ENCODE measurements at places on chromosomes 5 and 9.
A peak's percentile ranks its signal among the peaks of the same experiment; 100 is the strongest.

GRCh38 chr5:6950860-6951259 is 237.6 kb downstream of the TENT4A start:
- no peak for DNase-seq

- no peak for DNase-seq
These were observed 76.7 kb downstream of the PLCXD3 start for GRCh38 chr5:41433552-41434181.

DNA sequence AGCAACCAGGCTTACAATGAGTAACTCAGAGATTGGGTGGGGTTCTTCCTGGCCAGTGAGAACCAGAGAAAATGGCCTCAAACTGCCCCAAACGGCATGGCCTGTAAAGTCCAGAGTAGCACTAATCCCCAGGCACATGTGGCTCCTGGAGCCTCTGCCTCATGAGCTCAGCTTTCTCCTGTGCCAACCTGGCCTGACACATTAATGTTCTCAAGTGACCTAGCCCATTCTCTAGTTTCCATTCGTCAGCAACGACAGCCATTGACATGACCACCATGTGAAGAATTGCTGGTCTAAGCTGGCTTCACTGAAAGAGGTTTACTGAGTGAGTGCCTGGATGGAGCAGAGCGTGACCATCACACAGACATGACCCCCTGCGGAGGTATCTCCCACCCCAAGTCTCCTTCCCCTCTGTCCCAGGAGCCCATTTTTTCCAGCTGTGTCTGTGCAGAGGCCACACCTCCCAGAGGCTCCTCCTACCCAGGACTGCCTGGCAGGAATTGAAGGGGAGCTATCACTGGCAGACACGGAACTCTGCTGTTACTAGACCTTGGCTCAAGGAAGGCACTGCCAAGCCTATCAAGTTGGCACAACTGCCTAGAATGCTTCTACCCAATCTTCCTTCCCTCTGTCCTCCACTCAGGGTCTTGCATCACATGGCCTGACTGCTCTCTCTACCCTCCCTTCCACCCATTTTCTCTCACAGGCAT is 59.0 kb upstream of the BOD1 start:
- DNase-seq = no peak

- no peak for DNase-seq
These were observed 383.2 kb upstream of the SGCD start for GRCh38 chr5:155943516-155944407.

DNA sequence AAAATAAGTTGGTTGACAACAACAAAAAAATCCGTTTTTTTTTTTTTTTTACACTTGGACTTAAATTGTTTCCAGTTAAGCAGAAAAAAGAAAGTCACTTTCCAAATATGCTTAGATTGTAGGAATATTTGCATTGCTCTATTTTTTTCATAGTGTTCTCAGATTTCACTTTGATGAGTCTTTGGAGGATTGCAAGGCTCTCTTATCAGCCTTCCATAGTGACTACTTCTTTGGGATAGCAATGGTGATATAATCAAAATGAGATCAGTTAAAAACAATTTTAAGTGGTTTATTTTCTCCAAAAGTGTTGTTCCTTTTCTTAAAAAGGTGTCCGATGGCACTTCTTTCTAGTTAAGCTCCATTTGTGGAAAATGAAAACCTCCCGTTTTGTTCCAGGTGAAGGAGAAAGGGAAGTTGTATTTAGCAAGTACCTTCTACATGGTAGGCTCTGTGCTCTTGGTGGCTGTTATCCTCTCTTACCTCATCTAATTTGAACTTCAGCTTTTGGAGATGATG is 3.9 kb downstream of the RASGRF2 start:
- no peak for DNase-seq

GRCh38 chr5:163502521-163502920 is 2.9 kb upstream of the MAT2B start:
- DNase-seq = no peak

- no peak for DNase-seq
These were observed 42.3 kb downstream of the MACROH2A1 start for GRCh38 chr5:135356522-135357318.

DNA sequence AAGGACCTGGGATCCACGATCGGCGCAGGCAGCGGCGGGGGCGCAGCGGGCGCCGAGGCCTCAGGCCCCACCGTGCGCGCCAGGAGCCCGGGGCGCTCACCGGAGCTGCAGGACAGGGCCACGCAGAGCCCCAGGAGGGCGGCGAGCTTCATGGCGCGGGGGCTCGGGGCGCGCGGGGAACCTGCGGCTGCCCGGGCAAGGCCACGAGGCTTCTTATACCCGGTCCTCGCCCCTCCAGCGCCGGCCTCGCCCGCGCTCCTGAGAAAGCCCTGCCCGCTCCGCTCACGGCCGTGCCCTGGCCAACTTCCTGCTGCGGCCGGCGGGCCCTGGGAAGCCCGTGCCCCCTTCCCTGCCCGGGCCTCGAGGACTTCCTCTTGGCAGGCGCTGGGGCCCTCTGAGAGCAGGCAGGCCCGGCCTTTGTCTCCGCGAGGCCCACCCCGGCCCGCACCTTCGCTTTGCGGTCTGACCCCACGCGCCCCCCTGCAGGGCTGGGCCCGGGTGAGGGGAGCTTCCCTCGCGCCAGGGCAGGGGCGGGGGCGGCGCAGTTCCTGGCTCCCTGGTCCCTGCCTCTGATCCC is at the start of gene SCGB3A1:
SCGB3A1 (minus strand) TSS at position 189 of the 577 bp plus-strand sequence; CDS start at position 152, 37 bp downstream.
- DNase-seq = no peak

DNA sequence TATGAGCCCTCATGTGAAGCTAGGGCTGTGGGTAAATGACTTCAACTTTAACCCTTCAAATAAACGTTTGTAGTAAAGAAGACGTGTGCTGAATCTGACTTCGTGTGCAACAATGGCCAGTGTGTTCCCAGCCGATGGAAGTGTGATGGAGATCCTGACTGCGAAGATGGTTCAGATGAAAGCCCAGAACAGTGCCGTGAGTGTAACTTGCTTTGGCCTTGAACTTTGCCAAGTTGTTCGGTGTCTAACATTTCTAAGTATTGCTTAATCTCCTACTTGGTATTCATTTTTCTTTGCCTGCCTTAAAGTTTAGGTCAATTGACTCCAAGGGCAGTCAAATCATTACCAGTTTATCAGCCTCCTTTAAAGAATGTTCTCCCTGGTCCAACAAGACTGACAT is 18.2 kb downstream of the VLDLR start:
- no peak for DNase-seq

GRCh38 chr9:129401623-129402370 is 219.1 kb downstream of the C9orf50 start:
- no peak for DNase-seq

- no peak for DNase-seq
These were observed 311.9 kb upstream of the ACO1 start for GRCh38 chr9:32072570-32072969.

DNA sequence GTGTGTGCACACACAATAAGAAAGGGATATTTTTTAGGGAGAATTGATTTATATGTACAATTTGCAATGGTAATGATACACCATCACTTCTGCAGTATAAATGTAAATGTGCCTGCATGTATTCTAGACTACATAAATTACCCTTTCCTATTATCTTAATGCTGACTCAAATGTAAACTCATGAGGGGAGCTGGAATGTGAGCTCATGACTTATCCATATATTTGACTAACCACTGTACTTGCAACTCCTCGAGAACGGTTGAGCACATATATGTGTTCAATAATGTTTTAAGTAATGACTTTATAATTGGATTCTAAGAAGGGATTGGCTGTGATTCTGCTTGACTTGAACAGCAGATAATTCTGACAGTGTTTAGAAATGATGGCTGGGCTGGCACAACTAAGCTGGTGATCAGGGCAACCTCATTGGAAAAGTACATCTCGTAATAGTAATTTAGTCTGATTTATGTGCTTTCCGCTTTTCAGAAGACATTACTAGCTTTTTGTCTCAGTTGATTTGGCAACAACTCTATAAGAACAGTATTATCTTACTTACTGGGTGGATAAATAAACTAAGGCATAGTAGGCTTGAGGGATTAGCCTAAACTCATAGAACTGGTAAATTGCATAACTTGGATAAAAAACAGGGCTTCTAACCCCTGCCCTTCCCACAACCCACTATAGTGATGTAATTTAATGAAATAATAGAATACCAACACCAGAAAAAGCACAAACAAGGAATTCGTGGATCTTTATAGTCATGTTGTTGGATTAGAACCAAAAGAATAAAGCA is 130.2 kb upstream of the SPEF2 start:
- no peak for DNase-seq

- DNase-seq = peak; percentile 75
These were observed at the start of gene RABEPK for GRCh38 chr9:125200216-125201047. Gene RABEPK, plus strand, starts transcription at chr9:125200542. Its CDS starts 2,472 bp downstream, at chr9:125203014.

DNA sequence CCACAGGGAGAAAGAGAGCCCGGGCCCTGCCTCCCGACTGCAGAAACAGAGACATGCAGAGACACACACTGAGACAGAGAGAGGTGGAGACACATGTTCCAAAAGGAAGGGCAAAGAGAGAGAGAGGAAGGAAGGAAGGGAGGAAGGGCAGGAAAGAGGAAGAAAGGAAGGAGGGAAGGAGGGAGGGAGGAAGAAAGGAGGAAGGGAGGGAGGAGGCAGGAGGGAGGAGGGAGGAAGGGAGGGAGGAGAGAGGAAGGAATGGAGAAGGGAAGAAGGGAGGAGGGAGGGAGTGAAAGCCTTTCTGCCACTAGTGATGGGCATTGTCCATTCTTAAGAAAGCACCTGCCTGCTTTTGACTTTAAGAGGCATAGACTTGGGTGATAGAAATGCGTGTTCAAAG is 31.8 kb upstream of the FIBCD1 start:
- DNase-seq = no peak

DNA sequence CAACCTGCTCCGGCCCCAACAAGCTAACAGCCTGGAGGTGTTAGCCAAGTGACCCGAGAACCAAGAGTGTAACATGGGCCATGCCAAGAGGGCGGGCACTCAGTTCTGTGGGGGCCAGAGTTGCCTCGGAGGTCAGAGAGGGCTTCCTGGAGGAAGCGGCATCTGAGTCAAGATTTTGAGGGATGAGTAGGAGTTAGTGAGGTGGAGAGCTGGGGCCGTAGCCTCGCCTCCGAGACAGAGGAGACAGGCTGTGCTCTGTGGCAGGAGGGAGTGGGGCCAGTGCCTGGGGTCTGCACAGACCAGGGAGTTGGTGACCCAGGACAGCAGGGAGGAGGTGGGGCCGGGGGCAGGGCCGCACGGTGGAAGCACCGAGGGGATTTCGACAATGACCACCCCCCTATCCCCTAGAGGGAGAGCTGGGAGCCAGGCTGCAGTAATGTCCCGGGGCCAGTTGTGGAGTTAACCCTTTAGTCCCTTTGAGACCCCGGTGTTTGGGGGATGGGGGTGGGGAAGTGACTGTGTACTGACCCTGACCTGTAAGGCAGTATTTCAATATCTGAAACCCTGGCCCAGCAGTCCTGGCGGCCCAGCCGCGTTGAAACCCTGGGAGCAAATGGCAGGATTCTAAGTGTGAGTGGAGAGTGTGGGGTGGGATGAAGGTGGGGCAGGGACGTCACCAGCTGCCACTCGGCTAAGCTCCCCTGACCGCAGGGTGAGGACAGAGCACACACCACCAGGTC is 148.7 kb upstream of the COL5A1 start:
- no peak for DNase-seq

DNA sequence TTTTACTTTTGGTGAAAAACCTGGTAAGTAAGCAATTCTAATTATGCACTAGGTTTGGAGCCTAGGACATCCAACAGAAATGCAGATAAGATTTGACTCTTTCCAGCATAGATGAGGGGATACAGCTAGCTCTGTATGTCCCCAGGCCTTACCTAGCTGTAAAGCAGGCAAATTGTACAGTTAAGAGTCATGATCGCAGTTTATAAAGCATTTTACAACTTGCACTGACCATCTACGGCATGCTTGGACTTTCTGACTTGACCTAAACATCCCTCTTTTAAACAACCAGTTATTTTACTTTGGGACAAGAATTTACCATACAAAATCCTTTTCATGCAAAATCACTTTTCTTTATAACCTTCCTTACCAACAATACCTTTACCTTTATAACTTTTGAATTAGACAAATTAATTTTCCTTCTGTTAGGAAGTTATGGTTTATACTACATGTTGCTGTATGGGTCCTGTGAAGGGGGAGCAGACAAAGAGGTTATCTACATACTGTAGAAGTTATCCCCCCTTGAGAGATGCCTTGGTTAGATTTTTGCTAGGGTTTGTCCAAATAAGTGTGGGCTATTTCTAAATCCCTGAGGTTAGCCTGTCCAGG is 36.8 kb downstream of the FGD3 start:
- no peak for DNase-seq

GRCh38 chr5:108382784-108383330 is 959 bp upstream of the FBXL17 start:
- no peak for DNase-seq

DNA sequence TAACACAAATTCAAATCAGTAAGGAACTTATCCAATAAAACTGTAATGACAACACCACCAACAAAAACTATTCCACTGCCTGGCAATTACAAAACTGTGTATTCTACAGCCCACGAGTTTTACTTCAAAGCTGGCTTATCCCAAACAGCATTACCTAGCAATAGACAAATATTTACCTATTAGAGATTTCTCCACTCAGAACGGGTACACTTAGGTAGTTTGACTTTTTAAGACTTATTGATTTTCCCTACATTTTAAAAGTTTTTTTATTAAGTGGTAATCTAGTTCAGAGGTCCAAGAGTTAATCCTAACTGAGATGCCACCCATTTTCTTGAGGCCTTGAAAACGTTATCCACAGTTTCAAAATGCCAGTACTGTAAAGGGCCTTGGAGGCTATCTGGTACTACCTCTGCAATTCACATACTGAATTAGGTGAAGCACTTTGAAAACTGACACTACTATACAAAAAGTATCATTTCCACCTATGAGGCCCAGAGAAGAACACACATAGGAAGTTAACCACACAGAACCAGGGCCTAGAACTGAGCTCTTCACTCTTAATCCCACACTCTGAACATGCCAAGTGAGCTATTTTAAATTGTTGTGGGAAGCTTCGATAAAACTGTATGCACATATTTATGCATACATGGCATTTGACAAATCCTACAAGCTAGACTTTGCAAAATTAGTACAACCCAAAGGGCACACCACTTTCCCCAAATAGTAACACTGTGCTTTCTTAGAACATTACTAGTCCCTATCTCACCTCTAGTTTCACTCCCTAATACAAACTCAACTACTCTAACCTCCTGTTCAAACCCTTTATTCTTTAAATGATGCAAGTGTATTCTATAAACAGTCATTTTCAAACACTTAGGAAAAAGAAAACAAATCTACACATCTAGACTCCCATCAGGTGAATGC is 2.1 kb downstream of the NADK2 start:
- no peak for DNase-seq

- DNase-seq = no peak
These were observed 180.7 kb downstream of the AP3B1 start for GRCh38 chr5:78113689-78114264.

GRCh38 chr5:56460681-56461191 is 227.6 kb upstream of the ANKRD55 start:
- no peak for DNase-seq

DNA sequence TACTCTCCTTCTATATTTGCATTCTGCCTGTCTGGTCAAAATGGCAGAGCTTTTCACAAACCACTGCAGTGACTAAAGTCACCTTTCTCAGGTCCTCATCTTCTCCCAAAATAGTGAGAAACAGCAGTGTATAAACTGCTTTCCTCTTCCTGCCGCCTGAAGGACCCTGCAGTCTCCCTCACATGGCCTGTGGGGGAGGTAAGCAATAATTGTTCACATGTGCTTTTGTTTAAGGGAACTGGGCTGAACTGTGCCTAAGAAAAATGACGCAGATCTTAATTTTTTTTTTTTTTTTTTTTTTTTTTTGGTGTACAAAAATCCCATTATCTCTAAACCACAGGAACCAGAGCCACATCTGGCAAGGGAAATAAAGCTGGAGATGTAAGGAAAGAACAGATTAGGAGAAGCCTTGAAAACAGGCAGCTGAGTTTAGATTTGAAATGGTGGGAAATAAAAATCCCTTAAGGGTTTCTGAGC is 131.7 kb upstream of the VLDLR start:
- no peak for DNase-seq
